Activated CD4-positive, alpha-beta T cell treated with anti-CD3 and anti-CD28 coated beads for 24 hours (primary cell): ENCODE measurements at places on chromosomes 13 and 19.

GRCh38 chr13:113116871-113117271 lies 5.7 kb upstream of the F10 start:
- DNase-seq: no peak

GRCh38 chr13:101434486-101434885 lies 18.0 kb upstream of the ITGBL1 start:
- no peak for DNase-seq

- DNase-seq: no peak
These were observed 9.7 kb upstream of the FUT2 start for GRCh38 chr19:48686088-48686487.

- DNase-seq: no peak
These were observed 59.4 kb upstream of the TSHZ3 start for GRCh38 chr19:31408460-31409124.

DNA sequence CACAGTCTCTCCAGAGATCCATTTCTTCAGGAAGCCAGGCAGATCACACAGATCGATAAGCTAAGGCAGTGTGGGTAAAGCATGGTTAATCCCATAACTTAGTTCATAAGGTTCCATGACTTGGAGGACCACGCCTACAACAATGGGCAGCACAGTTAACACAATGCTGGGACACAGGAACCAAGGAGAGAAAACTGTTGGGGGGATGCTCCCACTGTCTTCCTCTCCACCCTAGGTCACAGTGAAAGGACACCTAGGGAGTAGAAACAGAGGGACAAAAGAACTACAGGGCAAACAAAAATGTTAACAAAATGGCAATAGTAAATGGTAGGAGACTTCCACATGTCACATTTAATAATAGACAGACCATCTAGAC lies 20.8 kb upstream of the ZNF181 start:
- DNase-seq: no peak

DNA sequence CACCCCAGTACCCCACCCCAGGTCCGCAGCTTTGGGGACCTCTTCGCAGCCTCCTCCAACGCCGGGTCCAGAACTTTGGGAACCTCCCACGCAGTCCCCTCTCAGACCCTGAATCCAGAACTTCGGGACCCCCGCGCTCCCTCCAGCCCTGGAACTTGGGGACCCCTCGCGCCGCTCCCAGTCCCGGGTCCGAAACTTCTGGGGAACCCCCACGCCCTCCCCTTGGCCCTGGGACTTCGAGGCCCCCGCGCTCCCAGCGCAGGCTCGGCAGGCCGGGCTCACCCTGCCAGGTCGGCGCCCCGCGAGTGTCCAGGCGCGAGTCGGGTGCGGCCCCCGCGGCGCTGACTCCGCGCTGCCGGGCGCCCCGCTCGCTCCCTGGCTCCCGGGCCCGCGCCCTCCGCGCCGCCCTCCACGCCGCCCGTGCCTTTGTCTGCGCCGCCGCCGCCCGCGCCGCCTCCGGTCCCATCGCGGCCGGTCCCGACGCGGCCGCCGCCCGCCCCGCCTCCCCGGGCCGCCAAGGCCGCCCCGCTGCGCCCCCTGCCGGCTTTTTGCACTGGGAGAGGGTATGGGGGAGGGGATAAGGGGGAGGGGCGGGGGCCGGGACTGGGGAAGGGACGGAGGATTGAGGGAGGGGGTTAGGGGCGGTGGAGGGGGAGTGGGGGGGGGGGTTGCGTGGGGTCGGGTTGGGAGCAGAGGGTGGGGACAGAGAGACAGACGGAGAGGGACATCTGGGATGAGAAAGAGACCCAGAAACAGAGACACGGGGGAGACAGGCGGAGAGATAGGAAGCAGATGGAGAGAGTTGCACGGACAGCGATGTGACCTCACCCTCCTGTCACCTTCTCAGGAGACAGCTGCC lies at the start of gene HOMER3:
Gene HOMER3 (minus strand): TSS at position 449 of the 859 bp plus-strand sequence. CDS start 2,235 bp downstream, outside the sequence.
- DNase-seq: peak; percentile 69

DNA sequence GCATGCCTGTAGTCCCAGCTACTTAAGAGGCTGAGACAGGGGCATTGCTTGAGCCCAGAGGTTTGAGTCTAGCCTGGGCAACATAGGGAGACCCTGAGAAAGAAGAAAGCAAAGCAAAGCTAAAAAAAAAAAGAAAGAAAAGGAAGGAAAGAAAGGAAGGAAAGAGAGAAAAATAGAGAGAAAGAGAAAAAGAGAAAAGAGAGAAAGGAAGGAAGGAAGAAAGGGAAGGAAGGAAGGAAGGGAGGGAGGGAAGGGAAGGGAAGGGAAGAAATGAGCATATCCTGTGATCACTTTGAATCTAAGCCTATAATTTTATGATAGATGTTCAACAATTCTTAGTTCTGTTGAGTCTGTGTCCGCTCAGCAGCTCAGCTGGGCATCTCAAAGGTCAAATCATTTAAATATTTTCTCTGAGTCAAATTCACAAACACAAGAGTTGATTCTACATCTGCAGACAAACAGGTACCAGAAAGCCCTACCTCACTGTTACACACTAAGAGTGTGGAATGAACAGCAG lies 70.4 kb downstream of the SUCLA2 start:
- DNase-seq: no peak

DNA sequence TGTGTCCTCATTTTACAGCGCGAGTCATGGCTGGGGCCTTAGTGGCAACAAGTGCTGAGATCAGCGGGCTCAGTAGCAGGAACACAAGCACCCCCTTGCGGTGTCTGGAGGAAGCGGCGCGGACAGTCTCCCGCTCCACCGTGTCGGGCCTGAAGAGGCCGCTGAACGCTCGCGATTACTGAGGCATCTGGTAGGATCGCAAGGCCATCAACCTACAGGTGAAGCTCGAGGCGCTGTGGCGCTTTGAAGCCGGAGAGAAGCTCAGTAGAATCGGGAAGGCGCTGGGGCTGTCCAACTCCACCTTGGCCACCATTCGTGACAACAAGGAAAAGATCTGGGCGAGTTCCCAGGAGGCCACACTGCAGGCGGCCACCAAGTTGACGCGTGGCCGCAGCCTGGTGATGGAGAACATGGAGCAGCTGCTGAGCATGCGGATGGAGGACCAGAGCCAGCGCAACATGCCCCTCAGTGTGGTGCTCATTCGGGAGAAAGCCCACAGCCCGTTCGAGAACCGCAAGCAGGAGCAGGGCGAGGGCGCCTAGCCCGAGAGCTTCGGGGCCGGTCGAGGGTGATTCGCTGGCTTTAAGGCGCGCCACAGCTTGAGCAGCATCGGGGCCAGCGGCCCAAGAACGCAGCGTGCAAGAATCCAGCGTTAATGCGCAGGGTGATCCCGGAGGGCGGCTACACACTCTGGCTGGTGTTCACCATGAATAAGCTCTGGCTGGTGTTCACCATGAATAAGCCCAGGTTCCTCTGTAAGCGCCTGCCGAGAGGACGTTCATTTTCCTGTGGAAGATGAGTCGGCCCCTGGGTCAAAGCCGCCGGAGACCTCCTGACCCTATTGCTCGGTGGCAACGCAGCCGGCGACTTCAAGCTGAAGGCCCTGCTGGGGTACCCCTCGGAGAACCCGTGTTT lies 8.3 kb upstream of the MZF1 start:
- DNase-seq: peak; percentile 92

DNA sequence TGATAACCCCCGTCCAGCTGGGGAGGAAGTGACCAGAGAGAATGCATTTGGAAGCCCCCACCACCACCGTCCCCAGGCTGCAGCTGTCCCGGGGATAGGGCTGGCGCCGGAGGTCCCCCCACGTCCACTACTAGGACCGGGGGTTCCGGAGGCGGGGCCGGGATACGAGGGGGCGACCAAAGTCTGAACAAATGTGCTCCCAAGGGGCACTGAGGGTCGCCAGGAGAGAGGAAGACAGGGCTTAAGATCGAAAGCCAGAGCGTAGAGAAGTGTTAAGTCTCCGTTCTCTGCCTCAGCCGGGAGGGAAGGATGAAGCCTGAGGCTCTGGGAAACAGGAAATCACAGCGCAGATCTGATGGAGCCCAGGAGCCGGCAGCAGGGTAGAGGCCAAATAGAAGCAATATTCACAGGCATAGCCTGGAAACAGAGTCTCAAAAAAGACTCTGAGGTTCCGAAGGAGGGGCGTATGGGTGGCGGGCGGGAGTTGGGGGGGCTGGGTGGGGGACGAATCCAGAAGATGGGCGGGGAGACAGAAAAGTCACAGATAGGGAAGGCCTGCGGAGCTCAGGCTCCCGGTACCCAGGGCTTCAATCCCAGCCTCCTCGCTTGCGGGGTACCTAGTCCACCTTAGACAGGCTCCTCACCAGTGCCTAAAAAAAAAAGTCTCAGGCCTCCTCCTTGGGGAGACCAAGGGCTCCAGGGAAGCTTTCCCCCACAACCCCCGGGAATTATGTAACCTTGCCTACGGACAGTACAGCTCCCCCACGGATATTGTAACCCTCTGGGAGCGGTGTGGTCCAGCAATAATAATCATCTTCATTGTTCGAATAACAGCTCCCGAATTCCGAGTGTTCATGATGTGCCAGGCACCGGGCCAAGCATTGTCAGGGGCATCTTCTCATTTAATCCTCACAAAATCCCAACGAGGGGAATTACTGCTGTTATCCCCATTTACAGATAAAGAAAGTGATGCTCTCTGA lies 1.1 kb upstream of the ERF start:
- no peak for DNase-seq

DNA sequence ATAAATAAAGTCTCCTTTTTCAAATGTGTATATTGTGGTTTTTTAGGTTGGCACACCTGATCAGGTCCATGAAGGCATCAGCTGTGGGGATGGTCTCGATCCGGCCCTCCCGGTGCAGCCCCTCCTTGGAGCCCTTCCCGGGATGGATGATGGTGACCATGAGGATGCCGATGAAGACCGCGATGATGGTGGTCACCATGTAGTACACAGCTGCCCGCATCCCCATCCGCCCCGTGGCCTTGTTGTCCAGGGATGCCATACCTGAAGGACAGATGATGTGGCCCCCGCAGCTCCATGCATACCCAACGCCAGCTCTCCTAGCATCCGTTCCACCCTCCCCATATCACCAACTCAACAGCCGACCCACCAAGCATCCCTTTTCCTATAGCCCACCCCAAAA lies 11.4 kb downstream of the SLC1A6 start:
- DNase-seq: no peak

DNA sequence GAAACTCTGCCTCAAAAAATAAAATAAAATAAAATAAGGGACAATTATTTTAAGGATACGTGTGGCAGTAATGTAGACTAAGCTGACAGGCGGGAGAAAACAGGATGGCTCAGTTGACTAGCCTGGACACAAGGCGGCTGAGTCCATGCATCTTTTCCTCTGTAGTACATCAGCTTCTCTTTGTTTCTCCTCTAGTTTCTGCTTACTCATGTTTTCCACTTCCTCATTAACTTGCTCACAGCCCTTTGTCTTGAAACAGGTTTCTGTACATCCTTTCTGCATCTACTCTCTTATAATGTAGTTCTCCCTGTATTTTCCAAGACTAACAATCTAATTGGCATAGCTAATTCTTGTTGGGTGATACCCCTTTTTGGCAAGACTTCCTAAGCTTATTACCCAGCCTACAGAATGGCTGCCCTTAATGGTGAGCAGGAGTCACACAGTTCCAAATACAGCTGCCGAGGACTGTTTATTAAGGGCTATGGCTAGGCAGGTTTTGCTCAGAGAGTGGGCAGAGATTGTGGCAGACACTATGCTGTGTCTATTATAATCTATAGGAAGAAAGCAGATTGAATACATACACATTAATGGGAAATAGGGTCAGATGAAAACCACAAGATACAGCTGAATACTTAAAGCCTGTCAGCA lies 58.7 kb upstream of the KLF5 start:
- DNase-seq: no peak

DNA sequence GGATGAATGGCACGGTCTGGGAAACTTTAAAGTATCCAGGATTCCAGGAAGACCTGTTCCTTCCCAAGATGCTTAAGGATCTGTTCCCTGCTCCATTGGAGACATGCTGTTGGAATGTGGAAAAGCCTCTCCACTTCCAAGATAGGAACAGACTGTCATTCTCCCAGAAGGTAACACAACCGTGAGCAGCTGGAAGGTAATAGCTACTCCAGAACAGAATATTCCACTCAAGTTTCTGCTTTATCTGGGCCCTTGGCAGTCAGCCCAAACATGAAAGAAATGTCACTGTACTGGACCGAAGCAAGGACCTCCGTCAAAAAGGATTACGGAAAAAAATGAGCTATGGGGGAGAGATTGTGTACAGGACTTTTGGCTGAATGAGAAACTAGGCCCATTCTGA lies 420.9 kb upstream of the NBEA start:
- DNase-seq: no peak

GRCh38 chr19:3538965-3539755 lies at the start of gene TEKTIP1:
Gene TEKTIP1 (plus strand): TSS chr19:3539174. CDS start chr19:3539178, 4 bp downstream.
- DNase-seq: no peak

DNA sequence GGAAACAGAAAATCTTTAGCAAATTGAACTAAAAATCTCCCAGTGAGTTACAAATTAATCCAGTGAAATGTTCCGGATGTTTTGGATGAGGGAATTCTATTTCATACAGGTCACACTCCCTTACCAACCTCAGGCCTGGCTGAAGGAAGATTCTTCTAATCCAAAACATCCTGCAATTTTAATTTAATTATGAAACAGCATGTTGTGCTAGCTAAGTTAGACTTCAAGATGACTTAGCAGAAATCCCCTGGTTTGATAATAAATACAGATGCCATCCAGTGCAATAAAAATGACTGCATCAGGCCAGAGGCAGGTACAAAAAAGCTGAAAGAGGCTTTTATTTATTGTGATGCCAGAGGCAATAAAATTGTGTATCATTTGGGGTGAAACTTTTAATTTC lies 96.7 kb upstream of the CLDN10 start:
- no peak for DNase-seq

- DNase-seq: no peak
These were observed 7.6 kb downstream of the MTIF3 start for GRCh38 chr13:27442797-27443196.

DNA sequence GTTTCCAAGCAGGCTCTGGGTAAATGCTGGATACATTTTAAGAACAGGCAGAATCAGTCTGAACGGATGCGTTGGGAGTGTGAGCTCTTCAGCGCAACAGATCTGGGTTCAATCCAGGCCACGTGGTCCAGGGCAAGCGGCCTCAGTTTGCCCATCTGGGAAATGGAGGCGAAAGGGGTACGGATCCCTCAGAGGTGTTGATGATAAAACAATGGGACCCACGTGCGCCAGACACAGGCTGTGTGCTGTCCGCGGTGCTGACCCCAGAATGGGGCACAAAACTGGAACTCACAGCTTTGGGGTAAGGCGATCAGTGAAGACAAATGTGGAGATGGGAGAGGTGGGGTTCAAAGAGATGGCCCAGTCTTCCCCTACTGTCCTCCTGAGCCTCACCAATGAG lies 13.1 kb upstream of the PDE4C start:
- DNase-seq: no peak

- DNase-seq: no peak
These were observed 21.7 kb downstream of the LILRB4 start for GRCh38 chr19:54684527-54684926.

DNA sequence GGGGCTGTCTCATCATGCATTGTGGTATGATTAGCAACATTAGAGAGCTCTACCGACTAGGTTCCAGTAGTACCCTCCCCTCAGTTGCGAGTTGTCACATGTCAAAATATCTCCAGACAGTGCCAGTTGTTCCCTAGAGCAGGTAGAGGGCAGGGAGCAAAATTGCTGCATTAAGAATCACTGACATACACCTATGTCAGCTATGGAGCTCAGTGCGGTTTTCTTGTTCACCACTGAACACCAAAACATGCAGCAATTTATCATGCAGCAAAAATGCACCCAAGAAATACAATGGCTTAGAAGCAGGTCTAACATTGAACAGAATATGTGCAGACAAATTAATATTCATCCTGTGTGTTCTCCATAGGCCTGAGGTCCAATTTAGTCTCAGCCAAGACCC lies 186.9 kb upstream of the STARD13 start:
- no peak for DNase-seq
